ENCODE measurements at places on chromosomes 1 and 21.
A peak's percentile ranks its signal among the peaks of the same experiment; 100 is the strongest.

DNA sequence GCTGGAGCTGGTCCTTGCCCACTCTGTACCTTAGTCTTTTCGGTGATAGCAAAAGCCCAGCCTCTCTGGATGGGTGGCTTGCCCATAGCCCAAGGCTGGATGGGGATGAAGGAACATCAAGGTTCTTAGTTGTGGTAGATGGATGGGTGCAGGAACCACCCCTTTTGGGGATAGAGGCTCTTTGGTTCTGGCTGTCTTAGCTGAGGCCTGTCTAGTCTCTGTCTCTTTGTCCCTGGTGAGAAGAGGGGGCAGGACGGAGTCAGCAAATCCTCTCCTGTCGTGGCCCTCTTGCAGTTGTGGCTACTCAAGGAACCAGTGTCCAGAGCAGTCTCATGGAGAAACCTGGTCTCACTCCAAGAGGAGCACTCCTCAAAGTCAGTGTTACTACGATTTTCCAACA, 8.5 kb downstream of the VANGL2 start:
- DNase-seq = no peak

DNA sequence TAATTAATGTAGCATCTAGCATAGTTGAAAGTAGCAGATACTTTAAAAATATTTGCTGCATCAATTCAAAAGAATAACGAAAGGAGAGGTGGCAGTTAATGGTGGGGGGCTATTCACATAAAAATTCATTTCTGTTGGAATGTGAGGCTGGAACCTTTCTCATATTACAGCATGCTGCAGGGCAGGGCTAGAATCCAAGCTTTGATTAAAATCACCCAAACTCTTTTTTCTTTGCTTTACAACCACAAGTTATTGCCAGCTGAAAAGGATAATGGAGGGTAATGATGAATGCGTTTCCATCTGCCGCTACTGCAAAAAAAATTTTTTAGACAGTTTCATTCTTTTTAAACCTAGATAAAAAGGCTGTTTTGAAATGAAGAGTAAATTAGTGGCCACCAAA, 9.8 kb downstream of the DISP1 start:
- no peak for DNase-seq

- no peak for DNase-seq
Measured at GRCh38 chr21:18499761-18500376, 96.3 kb upstream of the TMPRSS15 start.

DNA sequence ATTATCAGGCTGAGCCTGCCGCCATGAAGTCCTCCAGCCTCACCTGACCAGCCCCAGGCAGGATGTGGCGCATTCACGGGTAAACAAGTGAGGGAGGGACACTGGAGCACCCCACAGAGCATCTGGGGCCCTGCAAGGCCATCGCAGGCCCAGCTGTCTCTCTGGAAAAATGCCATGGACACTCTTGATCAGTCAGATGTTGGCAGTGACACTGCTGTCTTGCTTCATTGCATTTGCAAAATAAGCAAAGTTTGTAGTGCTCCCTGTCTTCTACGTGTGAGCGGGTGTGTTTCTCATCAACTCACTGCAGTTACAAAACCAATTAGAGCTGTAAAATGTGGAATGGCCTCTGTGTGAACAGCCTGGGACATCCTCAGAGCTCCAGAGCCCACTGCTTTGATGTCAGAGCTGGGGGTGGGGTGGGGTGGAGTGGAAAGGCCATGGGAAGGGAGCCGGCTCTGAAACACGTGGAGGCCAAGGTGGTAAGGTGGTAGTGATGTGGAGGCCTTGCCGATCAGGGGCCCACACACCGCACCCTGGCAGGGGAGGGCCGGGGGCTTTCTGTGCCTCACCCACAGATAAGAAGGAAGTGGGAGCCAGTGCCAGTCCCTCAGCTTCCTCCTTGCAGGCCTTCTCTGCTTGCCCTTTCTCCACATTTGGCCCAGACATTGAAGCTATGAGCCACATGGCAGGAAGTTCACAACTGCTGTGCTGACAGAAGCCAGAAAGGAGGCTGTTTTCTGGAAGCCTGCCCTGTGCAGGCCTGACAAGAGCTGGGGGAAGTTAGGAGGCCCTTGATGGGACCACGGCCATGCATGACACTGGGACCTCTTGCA, 254.9 kb downstream of the RHOU start:
- DNase-seq = peak; percentile 85

DNA sequence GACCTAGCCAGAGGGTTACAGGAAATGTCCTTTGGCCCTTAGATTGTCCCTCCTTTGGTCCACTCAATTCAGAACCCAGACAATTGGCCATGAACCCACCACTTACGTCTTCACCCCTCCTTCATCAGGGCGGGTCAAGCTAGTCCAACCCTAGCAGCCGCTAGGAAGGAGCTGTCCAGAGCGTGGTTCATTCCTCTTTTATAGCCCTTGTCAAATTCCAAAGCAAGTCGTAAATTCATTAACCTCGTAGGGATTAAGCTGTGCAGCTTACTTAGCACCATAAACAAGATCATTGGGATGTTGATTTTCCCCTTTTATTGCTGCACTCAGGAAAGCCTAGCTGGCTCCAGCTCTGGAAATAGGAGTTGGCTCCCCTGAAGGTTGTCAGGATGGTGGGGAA, 90.1 kb downstream of the TMEM53 start:
- DNase-seq = no peak

- DNase-seq = no peak
Measured at GRCh38 chr1:172179918-172180317, 240.6 kb upstream of the C1orf105 start.

DNA sequence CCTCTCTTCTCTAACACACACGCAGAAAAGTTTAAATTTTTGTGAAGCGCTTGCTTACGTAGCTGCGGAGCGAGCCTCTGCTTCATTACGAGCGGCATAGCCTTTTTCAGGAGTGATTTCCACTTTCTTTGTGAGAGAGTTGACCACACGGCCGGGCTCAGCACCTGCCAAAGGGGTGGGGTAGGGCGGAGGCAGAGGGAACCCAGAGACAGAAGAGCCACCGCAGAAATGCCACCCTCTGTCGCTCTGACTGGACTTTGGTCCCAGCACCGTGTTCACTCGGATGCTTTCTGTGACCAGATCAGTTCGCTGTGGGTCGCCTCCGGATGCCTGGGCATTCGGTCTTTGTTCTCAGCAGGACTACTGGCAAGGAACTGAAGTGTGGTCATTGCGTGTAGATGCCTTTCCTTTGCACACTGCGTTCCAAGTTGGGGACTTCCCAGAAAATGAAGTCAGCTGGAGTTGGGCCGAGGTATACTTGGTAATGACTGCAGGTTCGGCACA, 883 bp downstream of the CHODL start:
- peak; percentile 56 for DNase-seq

GRCh38 chr1:115115521-115116161, 26.3 kb upstream of the TSPAN2 start:
- no peak for DNase-seq

DNA sequence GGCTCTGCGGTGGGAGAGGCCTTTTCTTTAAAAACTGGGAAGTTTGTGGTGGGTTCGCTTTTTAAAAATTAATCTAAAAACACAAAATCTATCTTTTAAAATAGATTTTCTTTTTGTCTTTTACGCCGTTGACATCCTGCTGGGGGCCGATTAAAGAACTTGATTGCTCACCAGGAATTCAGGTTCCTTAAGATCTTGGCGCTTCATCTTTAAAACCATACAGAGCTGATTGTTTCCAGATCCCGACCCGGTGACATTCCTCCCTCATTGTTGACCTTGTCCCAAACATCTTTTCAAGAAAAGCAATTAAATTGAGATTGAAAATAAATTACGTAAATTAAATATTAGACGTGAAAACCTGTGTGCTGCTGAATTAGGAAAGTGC, 546 bp upstream of the ZNF697 start:
- peak; percentile 32 for DNase-seq

DNA sequence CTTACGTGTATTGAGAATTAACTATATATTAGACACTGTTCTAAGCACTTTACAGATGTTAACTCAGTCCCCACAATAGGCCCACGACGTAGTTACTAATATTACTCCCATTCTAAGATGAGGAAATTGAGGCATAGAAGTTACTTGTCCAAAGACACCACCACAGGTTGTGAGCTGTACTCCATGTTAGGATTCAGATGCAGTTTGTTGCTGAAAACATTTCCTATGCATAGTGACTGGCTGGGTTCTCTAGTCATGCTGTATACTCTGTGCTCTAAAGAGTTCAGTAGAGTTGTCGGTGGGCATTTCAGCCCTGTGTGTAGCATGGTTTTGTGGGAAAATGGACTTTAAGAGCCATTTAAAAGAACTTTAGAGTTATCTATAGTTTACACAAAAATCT, 65.2 kb downstream of the GPR137B start:
- no peak for DNase-seq

- no peak for DNase-seq
Measured at GRCh38 chr1:31931593-31932225, 6.5 kb downstream of the PTP4A2 start.

DNA sequence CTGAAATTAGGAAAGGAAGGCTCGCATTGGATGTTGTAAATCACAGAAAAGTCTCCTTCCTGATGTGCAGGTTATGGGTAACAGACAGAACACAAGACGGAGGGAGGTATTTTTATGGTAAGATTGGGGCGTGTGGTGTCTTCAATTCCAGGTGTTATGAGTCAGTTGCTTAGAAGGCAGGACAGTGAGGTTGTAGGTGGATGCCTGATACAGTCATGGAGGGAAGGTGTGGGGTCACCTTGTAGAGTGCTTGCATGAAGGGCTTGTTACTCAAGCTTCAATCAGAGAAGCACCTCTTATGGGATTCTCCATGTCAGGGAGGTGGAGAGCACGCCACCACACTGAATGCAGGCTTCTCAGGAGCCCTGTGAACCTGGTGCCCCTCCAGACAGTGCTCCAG, 63.1 kb downstream of the C1orf21 start:
- DNase-seq = no peak

DNA sequence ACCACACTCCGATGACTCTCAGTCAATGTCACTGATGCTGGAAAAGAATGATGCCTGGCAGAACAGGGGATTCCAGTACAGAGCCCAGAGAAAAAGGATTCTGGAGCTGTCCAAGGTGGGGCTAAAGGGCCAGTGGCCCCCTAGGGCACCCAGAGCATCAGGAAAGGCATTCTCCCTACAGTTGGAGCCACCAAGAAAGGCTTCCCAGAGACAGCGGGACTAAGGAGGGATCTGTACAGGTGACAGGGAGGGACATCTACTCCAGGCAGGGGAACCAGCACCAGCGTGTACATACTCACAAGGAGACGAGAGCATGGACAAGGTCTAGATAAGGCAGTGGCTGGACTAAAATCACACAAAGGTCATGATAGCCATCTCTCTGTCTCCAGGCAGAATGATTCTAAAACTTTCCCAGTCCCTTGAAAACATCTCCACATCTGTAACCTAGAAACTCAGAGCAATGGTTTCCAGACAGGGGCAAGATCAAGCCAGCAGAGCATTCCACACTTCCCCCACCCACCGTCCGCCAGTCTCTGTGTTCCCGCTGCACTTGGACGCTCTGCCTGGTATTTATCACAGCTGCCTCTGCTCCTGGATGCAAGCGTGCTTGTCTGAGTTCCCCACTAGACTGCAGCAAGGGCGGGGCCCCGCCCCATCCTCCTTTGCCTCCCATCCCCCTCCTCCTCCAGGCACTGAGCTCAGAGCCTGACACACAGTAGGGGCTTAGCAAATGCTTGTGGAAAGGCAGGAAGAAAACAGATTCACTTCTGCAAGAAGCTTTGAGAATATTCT, 111.6 kb upstream of the ZC3H12A start:
- no peak for DNase-seq

DNA sequence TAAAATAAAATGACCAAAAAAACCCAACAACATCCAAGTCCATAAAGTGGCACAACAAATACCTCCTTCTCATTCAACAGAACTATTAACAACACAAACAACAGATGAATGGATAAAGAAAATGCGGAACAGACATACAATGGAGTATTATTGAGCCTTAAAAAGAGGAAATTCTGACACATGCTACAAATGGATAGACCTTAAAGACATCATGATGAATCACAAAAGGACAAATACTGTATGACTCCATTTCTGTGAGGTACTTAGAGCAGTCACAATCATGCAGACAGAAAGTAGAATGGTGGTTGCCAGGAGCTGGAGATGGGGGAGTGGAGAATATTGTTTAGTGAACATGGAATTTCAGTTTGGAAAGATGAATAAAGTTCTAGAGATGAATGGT, 42.6 kb downstream of the EYA3 start:
- no peak for DNase-seq

- DNase-seq = peak; percentile 38
Measured at GRCh38 chr1:103514920-103515503, 10.5 kb upstream of the RNPC3 start.

DNA sequence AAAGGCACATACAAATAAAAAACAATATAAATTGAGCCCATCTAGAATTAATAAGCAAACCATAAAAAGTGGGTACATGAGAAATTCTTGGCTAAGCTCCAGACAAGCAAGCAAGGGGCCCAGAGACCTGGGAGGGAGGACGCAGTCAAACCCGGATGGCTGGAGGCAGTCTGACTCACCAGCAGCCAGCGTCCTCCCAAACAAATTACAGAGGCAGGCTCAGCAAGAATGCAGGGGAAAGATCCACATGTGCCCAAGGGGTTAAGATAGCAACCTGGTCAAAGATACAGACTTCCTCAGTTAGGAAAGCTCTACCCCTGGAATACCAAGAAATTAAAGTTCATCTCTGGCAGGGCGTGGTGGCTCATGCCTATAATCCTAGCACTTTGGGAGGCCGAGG, 7.4 kb upstream of the TIAM1 start:
- no peak for DNase-seq

GRCh38 chr1:9778905-9779304, 44.9 kb downstream of the CLSTN1 start:
- no peak for DNase-seq

- no peak for DNase-seq
Measured at GRCh38 chr1:75811211-75811981, 14.7 kb downstream of the MSH4 start.

GRCh38 chr1:78540048-78540447, 49.3 kb downstream of the PTGFR start:
- DNase-seq = no peak

DNA sequence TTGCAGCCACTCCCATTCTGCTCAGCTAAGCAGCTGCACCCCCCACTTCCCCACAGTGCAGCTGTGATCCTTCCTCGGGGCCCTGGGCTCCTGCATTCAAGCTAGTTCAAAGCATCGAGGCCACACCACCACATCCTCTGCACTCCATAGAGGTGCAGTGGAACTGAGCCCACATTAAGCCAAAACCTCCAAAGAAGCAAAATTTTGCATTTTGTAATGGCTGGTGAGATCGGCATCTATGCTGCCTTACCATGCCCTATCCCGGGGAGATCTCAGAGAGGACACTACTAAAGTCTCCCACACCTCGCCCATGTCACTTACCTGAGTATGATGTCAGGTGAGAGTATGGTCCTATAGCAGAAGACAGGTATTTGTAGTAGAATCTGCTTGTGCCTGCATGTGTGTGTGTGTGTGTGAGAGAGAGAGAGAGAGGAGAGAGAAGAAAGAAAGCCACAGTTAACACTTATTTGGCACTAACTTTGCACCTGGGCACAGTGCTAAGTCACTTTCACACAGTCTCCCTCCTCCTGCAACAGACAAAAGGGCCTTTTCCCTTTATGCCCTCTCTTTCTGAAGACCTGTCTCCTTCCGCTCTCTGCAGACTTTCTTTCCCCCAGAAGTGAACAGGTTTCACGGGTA, 89.8 kb downstream of the KIF14 start:
- no peak for DNase-seq

All from DMS79 treated with DMSO at 0.1 percent for 48 hours (cell line).